ENCODE measurements at places on chromosomes 5 and 9.
A peak's percentile ranks its signal among the peaks of the same experiment; 100 is the strongest.

DNA sequence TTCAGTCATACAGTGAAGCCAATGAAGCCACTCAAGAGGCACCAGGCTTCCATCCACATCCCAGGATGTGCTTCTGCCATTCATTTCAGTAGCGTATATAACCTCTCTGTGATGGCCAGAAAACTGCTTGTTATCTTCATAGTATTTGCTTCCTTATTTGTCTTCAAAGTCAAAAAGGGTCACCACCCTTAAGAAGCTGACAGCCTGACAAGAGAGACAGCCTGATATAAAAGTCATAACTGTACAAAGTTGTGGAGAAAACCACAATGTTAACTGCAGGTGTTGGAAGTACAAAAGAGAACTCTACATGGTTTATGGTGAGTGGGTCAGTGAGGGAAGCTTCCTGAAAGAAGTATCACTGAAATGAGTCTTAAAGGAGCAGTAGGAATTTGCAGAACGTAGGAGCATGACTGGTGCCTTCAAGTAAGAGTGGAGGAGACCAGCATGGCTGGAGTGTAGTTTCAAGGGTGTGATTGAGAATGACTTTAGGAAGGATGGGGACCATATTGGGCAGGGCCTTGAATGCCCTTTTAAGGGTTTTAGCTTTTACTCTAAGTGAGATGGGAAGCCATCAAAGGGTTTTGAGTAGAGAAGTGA lies 33.7 kb downstream of the NIM1K start:
- DNase-seq = no peak

DNA sequence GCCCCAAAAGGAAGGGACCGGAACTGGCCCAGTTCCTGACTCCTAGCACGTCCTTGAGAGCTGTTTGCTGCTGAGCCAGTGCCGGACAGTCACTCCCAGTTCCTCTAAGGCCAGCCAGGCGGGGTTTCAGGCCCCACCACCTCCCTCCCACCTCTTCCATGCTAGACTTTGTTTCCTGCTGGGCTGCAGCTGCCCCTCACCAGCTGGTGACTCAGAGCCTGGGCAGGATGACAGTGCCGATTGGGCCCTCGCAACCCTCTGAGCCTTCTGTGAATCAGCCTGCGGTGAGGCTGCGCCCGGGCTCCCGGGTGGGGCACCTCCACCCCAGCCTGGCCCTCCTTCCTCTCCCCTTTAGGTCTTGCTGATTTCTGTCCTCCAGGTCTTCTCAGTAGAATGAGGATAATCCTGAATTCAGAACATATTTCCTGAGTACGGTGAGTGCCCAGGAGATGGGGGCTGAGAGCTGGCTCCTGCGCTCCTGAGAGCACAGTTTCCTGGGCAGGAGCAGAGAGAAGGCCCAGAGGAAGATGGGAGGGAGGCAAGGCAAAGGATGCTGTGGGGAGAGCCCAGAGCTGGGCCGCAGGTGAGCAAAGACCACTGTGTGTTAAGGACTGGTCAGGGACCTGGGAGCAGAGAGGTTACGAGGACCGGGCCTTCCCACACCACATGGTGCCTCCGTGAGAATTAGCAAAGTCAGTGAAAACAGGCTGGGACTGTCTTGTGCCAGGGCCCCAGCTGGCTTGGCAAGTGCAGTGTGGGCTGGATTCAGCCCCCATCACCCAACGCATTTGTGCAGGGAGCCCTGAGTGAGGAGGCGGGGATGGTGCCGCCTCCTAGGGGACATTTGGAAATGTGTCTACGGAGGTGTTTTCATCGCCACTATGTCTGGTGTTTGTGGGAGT lies 32.9 kb upstream of the STXBP1 start:
- peak; percentile 44 for DNase-seq

GRCh38 chr5:74801941-74802340 lies 34.9 kb downstream of the NSA2 start:
- DNase-seq = no peak

GRCh38 chr9:3281399-3281798 lies 244.4 kb downstream of the RFX3 start:
- DNase-seq = no peak

DNA sequence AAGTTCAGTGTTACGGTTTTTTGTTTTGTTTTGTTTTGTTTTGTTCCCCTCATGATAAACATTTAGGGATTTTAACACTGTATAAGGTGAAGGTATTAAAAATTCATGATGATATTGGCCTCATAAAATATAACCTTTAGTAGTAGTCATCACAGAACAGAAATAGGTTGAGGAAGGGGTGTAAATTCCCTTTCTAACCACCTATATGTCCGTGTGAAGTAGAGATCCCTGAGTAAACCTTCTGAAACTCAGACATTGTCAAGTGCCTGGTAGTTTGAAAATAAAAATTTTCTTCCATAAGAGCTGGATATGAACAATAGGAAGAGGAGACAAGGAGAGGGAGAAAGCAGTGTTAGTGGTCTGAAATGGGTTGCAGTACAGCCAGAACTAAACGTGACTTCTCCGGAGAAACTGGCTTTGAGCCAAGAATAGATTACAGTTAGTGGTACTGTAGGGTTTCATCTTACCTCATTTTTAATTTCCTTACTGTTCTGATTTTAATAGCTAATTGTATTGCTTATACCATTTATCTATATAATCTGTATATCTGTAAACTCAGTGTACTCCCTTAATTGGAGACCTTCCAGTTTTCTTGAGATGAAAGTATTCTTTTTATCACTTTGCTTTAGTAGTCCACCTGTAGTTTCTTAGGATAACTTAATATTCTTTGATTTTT lies 18.3 kb downstream of the UGCG start:
- no peak for DNase-seq

GRCh38 chr9:71734950-71735349 lies 33.4 kb downstream of the CEMIP2 start:
- DNase-seq = no peak

DNA sequence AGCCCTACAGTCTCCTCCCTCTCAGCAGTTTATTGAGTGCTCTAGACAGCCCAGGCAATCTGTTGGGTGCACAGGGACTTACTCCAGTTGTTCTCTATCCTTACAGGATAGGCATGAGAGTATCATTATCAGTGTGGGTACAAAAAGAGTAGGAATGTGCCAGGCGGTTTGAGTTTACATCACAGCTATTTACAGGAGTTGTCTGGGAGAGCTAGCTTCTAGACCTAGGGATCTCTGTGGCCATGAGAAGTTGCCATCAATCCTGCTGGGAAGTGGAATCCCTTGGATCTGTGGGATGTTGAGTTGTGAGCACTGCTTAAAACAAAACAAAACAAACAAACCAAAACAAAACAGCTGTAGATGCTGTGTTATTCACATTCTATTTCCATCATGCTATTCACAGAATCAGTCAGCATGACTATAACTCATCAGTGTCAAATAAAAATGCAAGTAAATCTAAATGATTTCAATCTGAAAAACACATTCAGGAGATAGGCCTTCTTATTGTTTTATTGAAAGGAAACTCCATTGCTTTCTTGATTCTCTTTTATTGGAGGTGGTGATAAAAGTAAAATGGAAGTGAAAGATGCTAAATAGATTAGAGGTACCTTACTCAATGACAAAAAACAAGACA lies 552.4 kb upstream of the ZNF608 start:
- no peak for DNase-seq

GRCh38 chr9:38232895-38233294 lies 159.6 kb upstream of the ALDH1B1 start:
- no peak for DNase-seq

DNA sequence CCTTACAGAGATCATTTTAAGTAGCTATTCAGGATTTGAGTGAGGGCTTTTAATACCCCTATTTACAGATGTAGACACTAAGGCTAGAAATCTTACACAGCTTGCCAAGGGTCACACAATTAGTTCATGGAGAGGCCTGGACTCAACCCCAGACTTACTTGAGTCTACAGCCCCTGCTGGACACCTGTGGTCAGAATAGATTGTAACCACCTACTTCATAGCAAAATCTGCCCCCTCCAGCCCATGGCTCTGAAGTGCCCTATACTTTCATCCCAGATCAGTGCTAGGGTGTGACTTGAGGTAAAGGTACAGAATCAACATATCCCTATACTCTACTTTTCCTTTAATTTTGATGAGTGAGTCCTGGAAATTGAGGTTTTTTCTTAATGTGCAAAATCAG lies 291.3 kb downstream of the ADGRV1 start:
- DNase-seq = no peak

- DNase-seq = no peak
These were observed 450.8 kb downstream of the NFIB start for GRCh38 chr9:13863112-13863511.

DNA sequence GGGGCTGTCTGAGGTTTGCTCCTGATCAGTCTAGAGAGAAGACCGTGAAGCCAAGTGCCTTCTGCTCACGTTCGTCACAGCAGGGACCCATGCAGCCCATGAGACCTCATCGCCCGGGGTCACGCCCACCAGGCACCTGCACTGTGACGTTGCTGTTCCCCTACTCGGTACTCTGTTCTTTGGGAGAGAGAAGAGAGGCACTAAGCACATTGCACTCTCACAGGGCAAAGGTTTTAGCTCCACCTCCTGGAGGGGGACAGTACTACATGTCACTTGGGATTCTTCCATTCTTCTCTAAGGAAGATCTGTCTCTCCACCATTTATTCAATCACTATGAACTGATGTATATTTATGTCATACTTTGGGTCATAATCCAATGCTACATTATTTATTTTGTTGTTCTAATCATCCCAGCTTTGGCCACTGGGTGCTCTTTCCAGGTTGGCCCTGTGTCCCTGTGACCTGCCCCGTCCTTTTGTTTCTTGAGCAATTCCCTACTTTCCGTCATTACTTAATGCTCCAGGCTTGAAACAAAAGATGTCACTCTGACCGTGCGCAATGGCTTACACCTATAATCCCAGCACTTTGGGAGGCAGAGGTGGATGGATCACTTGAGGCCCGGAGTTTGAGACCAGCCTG lies 31.4 kb upstream of the BRD3 start:
- peak; percentile 33 for DNase-seq

- no peak for DNase-seq
These were observed 23.3 kb upstream of the STOM start for GRCh38 chr9:121393318-121393717.

- DNase-seq = no peak
These were observed 12.9 kb upstream of the COL15A1 start for GRCh38 chr9:98930792-98931191.

- no peak for DNase-seq
These were observed 20.4 kb downstream of the ROPN1L start for GRCh38 chr5:10461904-10462555.

GRCh38 chr5:134905246-134905996 lies 490 bp downstream of the PCBD2 start:
- DNase-seq = peak; percentile 55

GRCh38 chr9:129806061-129806460 lies 3.1 kb downstream of the TOR1B start:
- DNase-seq = no peak

- peak; percentile 12 for DNase-seq
These were observed 129.3 kb upstream of the SLC44A1 start for GRCh38 chr9:105114964-105115728.

DNA sequence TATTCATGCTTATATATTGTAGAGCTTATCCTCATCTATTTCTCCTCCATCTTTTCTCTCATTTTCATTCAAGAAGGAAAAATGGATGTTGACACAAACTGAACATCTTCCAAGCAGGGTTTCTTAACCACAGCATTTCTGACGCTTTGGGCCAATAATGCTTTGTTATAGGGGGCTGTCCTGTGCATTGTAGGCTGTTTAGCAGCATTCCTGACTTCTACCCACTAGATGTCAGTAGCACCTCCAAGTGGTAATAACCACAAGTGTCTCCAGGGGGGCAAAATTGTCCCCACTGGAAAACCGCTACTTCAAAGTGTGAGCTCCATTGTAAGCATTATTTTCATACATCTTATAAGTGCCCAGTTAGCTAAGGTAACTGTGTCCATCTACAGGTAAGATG lies 2.6 kb upstream of the TXNDC8 start:
- no peak for DNase-seq

- no peak for DNase-seq
These were observed 94.7 kb downstream of the FGF10 start for GRCh38 chr5:44294516-44294915.

DNA sequence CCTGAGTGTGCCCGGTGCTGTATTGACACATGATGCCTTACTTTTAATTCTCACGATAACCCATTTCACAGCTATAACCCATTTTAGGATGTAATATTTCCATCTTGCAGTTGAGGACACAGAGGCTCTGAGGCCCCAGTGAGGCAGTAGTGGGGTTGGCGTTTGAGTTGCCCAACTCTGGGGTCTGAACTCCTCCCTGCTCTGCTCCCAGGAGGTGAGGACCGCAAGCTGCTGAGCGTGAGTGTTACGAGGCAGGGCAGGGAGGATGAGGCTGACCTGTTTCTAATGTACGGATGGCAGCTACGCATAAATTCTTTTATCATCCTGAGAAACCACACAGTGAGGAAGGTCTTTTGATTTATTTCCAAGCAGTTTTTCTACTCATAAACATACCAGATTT lies 11.4 kb downstream of the LRRC8A start:
- DNase-seq = no peak

DNA sequence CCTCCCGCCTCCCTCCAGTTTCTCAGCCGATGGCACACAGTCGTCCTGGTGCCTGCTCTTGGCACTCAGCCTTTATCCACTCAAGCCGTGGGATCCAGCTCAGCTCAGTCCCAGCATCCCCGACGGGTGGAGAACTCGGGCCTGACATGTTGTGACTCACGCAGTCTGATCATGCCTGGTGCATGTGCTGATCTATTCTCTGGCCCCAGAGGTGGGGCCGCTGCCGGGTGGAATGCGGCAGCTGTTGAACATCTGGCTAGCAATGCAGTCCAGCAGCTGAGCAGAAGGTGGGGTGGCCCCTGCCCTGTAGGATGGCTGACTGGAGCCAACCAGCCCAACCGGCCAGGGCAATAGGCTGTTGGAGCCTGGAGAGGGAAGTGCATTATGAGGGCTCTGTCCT lies 1.7 kb upstream of the AIF1L start:
- DNase-seq = no peak

- DNase-seq = no peak
These were observed 131.3 kb upstream of the CCDC180 start for GRCh38 chr9:97176206-97176605.

DNA sequence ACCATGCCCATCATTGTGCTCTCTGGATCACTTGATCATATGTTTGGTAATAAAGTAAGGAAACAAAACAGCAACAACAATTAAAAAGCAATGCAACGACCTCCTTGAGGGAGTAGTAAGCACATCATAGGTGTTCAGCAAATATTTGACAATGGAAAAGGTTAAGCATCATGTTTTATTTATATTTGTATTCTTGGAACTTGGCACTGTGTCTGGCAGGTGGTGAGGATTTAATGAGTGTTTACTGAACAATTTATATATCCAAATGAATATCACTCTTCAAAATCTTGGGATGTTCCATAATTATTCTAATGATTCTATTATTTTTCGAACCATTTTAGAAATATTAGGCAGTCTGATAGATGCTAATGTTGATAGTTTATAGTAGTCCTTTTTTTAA lies 6.2 kb downstream of the PIP5K1B start:
- no peak for DNase-seq

DNA sequence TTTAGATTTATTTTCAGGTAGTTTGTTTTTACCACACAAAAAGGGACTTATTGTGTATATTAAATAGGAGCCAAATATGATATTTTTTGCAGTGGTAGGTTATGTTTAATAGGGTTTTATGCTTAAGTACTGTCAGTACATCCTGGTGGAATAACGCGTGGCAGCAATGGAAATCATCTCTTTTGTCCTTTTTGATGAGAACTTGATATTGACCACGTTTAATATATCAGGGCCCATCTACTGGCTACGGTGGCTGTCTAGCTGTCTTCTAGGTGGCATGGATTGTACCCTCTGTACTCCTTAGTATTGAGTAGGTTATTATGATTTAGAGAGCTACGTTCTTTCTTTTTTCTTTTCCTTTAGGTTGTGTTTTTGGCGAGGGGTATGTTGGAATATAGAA lies 2.6 kb downstream of the BASP1 start:
- no peak for DNase-seq

Data from T-cell (primary cell).